Cortex of kidney (tissue), 1 donor: ENCODE measurements at places on chromosomes 4 and X.

DNA sequence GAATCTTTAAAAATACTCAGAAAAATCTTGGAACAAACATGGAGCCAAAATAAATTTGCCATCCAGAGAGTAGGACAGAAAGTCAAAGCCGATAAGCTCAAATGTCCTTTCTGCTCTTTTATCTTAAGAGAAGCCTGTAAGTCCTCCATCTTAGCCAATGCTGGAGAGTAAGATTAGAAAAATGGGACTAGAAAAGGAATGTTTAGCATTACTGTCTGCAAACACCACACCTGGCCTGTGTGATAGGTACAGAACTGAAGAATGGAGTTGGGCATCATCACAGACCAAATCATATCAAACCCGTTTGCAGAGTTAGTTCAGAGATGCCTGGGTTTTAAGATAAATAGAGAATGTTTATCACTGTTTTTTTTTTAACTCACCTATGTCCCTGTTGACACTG lies 10.5 kb upstream of the SLC39A8 start:
- DNase-seq: no peak

- DNase-seq: no peak
Measured at GRCh38 chr4:113880240-113881028, 99.0 kb downstream of the ARSJ start.

- DNase-seq: no peak
Measured at GRCh38 chr4:152735396-152735859, 44.1 kb downstream of the TIGD4 start.

- DNase-seq: no peak
Measured at GRCh38 chr4:140308366-140309123, 64.9 kb upstream of the SCOC start.

DNA sequence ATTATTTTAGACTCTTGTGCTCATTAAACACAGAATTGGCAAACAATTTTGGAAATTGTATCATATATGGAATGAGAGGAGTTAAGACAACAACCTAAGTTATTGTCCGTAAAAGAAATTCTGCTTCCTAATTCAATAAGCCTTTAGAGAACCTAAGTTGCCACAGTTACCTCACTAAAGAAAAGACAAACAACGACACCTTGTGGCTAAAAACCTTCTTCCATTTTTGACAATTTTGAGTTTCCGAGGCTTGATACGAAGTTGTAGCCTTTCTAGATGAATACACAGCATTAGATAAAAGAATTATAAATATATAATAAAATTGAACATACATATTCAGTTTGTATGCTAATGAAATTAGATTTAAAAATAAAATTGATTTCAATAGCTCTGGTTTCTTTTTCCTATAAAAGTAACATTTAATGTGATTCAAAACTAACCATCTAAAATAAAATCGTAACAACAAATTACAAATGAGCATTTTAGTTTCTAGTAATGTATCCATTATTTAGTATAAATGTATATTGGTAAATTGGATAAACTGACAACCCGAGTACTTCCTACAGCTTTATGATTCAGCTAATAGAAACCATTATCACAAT lies 275.1 kb downstream of the GPM6A start:
- DNase-seq: no peak

GRCh38 chr4:30825008-30825770 lies 105.0 kb downstream of the PCDH7 start:
- no peak for DNase-seq

DNA sequence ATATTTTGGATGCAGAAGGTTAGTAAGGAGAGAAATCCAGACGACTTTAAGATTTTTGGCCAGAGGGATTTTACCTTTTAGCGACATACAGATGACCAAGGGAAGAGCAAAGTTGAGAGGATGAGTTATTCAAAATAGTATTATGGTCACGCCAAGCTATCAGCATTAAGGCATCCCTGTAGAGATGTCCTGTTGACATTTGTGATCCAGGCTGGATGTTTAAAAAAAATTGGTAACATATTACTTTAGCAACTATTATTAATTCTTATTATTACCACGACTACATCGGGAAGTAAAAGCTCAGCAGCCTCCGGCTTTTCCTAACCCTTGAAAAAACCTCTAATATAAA lies 562 bp upstream of the OSTC start:
- no peak for DNase-seq

DNA sequence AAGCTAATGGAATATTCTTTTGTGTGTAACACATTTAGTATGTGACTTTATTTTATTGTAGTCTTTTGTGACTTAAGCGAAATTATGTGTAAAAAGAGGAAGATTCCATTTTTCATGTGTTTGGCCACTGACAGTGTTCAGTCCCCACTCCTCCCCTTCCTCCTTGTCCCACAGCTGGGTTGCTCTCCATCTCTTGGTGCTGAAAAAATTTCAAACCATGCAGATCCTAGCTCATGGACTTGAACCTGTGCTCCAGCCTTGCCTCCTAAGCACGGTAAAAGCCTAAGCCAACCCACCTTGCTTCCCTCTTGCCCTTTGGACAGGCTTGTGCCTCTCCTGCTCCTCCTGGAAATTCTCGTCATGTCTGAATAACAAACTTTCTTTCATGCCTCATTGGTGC lies 2008.5 kb upstream of the TENM3 start:
- DNase-seq: no peak
